Caki2 (cell line): ENCODE measurements at places on chromosomes 11 and 22. TPM values are rescaled to one million over a fixed set of nuclear protein-coding genes. Genes with fewer than 3 reads are reported as not detected.

DNA sequence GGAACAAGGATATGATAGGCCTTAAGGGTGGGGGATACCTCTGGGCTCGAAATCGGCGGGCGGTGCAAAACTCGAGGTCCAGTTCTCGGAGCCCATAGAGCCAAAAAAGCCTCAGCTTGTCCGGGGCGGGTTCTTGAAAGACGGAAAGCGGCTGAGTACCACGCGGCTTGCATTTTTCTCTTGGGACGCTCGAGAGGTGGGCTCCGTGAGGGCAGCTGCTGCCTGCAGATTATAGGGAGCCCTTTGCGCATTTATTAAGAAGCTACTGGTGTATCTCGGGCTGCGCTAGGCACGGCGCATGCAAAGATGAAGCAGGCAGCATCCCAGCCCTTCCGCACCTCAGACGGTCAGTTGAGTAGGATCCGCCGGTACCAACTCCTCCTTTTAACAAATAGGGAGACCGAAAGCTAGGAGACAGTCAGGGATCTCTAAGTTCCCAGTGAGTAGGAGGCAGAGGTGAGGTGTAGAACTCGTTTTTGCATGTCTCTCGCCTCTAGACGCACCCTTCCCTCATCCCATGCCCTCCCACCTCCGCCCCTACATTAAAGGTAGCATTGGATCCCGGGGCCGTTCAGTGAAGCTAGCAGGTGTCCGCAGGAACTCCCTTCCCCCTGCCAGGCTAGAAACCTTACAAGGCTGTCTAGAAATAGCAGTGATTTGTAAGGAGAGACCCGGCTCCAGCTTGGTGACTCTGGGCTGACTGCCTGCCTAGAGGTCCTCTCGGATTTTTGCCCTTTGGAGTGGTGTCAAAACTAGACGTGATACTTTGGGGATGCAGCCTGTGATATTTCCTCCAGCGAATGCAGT, 768 bp downstream of the LDHA start:
- no peak for DNase-seq

DNA sequence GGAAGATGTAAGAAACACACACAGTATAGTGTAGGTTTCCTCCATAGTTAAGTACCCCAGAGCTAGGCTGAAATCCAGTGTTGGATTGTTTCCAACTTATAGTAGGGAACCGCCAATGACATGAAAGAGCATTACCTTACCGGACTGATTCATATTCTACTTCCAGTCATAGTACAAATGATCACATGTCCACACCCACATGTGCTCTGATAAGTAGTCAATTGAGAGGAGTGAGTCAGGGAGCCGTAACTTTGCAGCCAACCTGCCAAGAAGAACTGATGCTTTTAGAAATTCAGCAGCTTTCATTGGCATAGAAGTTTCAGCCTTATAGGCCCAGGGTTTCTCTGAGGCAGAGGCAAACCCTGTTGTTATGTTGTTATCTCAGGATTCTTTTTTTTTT, 240.6 kb downstream of the ETS1 start:
- DNase-seq, result no peak

Gene ZNF280A
- total RNA-seq, result 3.0 and 3.1 TPM in 2 replicates

DNA sequence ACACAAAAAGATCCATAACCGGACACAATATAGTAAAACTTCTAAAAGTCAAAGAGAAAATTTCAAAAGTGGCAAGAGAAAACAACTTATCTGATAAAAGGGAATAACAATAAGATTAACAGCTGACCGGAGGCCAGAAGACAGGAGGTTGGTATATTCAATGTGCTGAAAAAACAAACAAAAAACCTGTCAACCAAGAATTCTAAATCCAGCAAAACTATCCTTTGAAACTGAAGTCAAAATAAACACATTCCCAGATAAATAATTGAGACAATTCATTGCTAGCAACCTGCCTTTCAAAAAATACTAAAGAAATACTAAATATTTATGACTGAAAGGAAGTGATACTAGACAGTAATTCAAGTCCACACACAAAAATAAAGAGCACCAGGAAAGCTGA, 101.3 kb downstream of the RELT start:
- DNase-seq, result no peak

Gene PRDM11
- 5.2 and 6.0 TPM in 2 replicates for total RNA-seq

DNA sequence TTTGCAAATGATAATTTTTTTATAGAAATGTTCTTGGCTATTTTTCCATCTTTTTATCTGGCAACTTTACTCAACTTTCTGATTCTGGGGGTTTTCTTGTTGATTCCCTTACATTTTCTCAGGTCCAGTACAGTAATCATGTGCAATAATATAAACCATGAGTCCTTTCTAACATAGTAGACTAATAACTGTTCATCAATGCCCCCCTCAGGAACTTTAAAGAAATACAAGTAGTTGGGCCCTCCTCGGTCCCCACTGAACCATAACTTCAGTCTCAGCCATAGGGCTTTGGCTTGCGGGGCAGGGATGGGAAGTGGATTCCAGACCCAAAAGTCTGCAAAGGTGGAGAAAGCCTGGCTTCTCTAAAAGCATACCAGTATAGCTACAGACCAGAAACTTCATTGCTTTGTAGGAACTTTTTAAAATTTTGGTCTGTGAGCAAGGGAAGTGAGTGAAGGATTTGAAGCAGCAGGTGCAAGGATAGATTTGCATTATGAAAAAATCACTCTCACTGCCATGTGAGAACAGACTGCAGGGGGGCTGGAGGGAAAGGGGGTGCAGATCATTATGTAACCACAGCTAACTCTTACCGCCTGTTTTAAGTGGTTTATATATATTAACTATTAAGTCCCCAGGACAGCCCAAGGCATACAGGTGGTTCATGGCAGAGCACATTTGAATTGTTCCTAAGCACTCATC, 10.4 kb upstream of the TUB start:
- peak; percentile 37 for DNase-seq

- no peak for DNase-seq
Observed at GRCh38 chr11:87545858-87546257, 508.1 kb downstream of the TMEM135 start.

- DNase-seq, result peak; percentile 33
Observed at GRCh38 chr22:43946384-43946667, 8.9 kb upstream of the SAMM50 start.

DNA sequence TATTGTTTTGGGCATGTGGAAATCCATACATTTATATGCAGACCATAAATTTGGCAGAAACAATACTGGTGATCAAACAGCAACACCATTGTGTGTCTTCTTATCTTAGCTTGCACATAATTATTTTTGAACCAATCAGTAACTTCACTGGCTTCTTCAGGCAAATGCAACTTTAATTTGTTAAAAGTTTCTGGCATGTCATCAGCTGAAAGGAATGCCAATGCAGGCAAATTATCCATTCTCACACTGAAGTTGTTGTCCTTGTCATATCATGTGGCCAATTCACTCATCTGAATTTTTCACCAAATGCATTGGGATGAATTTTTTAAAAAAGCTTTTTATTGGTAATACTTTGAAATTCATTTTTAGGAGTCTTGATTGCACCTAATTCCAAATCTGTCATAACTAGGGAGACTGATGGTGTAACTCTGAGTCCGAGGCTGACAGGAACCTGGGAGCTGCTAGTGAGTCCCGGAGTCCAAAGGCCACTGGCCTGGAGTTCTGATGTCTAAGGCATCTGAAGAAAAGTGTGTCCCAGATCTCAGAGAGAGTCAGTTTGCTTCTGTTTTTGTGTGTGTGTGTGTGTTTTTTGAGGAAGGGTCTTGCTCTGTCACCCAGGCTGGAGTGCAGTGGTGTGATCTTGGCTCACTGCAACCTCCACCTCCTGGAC, 17.4 kb upstream of the OR10V1 start:
- no peak for DNase-seq

GRCh38 chr11:534396-535209, 773 bp downstream of the HRAS start:
- no peak for DNase-seq

DNA sequence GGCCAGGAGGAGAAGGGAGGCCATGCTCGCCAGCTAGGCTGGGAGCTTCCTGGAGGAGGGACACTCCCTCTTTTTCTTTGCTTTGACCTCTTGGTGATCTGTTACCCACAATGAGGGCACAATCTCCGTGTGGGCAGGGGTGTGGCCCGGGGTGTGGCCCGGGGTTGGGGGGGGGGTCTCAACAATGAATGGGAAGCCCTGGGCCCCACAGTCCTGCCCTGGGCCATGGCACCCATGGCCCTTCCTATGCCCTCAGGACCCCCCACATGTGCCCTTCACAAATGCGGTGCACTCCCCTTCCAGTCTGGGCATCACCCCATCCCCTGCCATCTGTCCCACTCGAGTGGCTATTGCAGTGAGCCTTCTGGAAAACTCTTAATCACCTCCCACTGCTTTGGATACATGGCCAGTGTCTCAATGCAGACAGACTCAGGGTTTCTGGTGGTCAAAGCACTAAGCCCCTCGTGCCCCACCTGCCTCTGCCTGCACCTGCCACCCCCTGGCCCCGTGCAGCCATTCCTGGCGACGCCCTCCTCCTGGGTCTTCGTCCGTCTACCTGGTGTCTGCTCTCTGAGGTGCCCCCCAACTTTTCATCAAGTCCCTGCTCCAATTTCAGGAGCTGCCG, 611.3 kb downstream of the TBC1D22A start:
- DNase-seq, result no peak

GRCh38 chr11:69914286-69915150, 95.3 kb upstream of the FGF3 start:
- no peak for DNase-seq

DNA sequence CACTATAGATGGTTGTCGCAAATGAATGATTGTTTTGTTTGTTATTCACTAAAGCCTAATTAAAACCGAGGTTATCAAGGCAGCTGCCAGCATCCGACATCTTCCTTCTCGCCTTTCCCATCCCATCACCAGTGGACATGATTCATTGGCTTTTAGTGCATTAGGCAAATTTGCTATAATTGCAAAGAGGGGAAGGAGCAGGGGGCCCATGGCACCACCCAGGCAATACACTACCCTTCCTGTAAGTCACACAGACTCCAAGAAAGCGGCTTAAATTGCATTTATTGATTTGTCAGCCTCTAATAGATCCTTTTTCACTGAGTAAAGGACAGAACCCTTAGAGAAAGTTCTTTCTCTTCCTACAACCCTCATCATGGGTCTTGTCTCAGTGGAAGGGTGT, 169.2 kb upstream of the NCAM1 start:
- no peak for DNase-seq

- no peak for DNase-seq
Observed at GRCh38 chr11:60389279-60389910, 6.9 kb upstream of the MS4A14 start.

- no peak for DNase-seq
Observed at GRCh38 chr11:79392161-79392560, 48.7 kb downstream of the TENM4 start.

Gene WBP2NL
- 3.2 and 35.9 TPM in 2 replicates for total RNA-seq

Gene OR52I2
- not detected in 2 replicates for total RNA-seq

Gene GPHA2
- total RNA-seq, result not detected in 2 replicates
